Stimulated activated CD8-positive, alpha-beta memory T cell treated with anti-CD3 and anti-CD28 coated beads, Interleukin-2, amount 100 ng/mL, for 1 hour (primary cell): ENCODE measurements at places on chromosomes 7 and 10.

- DNase-seq: no peak
Measured at GRCh38 chr7:117401293-117402002, 25.8 kb downstream of the ASZ1 start.

- no peak for DNase-seq
Measured at GRCh38 chr10:131926743-131927595, 26.2 kb downstream of the PPP2R2D start.

DNA sequence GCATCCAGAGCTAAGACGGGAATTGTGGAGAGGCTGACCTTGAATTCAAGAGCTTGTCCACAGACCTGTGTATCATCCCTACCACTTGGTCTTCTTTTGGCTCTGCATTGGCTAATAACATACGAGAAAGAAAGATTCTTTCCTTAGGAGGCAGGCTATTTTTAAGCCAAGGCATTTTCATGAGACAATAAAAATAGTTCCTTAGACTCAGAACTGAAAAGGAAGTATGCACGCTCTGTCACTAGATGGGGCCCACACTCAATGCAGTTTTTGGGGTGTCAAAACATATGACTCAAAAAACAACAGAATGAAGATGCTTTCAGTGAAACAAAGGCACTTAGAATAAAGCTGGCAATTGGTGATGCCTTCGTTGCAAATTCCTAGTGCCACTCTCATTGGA, 265.9 kb upstream of the DGKB start:
- no peak for DNase-seq

- no peak for DNase-seq
Measured at GRCh38 chr7:23333671-23334246, 34.6 kb downstream of the MALSU1 start.

GRCh38 chr7:140285938-140286337, 109.2 kb upstream of the KDM7A start:
- no peak for DNase-seq

DNA sequence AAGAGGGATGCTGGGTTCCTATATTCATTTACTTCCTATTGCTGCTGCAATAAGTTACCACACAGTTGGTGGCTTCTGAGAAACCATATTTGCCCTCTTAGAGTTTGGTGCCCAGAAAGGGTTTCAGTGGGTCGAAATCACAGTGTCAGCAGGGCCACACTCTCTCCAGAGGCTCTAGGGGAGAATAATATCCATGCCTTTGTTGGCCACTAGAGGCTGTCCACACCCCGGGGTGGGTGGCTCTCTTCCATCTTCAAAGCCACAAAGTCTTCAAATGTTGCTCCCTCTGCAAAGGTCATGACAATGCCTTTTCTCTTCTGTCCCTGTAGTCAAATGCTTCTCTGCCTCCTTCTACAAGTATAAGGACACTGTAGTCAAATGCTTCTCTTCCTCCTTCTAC, 989.4 kb downstream of the CCSER2 start:
- DNase-seq: no peak

GRCh38 chr10:96833220-96834001, 1.3 kb downstream of the LCOR start:
- DNase-seq: no peak

DNA sequence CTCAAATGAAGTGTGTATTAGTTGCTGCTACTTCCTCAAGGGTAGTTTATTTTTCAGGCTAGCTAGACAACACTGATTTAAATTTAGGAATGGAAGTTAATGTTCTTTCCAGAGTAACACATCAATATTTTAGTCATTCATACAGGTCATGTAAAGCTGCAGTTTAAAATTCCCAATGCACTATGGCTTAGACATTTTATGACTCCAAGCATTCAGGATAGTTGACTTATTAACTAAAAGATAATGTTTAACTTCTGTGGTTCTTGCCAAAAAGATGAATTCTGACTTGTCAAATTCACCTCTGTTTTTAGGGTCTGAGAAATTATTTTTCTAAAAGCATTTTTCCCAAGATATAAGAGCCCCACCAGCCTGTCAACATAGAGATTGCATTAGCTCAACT, 131.9 kb downstream of the TFPI2 start:
- DNase-seq: no peak
